ENCODE measurements at places on chromosomes 7 and 10. TPM values are rescaled to one million over a fixed set of nuclear protein-coding genes. Genes with fewer than 3 reads are reported as not detected.

Gene SUN3
- not detected for polyA plus RNA-seq

DNA sequence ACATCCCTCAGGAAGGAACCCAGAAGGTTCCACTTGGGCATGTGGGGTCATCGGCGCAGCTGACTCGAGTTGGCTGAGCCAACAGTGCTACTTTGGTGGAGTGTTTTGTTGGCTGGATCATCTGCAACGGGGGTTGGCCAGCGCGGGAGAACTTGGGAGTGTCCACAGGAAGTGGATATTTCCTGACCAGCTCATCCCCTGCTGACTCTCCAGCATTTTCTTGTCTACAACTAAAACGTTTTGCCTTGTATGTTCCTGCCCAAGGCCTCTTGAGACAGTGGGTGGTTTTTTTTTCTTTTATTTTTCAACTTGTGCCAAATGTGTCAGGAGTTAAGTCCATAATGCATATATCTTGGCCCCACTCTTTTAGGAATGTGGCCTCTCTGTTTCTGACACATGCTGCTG lies 208.6 kb downstream of the ZNF365 start:
- no peaks in the 10 kb centered on the region for H3K27me3 ChIP-seq
- H3K36me3 ChIP-seq, result no peaks in the 10 kb centered on the region
- H3K4me1 ChIP-seq, result no peaks in the 10 kb centered on the region

DNA sequence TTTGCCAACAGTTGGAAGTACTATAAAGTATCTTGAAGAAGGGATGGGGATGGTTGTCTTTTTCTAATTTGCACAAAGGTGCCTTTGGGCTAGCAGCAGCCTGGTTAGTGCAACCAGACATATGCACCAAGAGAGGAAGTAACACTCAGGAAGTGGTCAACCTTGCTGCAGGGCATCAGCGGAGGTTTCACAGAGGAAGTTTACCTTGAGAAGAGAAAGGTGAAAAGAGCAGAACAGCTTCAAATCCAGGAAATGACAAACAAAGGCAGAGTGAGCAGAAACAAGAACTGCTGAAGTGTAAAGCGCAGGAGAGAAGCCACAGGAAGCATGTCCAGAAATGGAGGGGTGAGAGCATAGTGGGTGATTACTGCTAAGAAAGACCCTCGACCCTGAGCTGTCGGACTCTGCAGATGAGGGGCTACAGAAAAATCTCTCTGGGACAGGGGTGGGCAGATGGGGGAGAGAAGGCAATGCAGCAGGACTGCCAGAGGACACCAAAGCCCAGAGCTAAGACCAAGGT lies 66.9 kb downstream of the STK17A start:
- H3K4me3 ChIP-seq, result no peak overlapping the region
- no peak for DNase-seq
- no peak overlapping the region for H3K27ac ChIP-seq
- no peaks in the 10 kb centered on the region for H3K36me3 ChIP-seq
- H3K4me1 ChIP-seq, result peaks cover 51% of the 10 kb centered on the region

DNA sequence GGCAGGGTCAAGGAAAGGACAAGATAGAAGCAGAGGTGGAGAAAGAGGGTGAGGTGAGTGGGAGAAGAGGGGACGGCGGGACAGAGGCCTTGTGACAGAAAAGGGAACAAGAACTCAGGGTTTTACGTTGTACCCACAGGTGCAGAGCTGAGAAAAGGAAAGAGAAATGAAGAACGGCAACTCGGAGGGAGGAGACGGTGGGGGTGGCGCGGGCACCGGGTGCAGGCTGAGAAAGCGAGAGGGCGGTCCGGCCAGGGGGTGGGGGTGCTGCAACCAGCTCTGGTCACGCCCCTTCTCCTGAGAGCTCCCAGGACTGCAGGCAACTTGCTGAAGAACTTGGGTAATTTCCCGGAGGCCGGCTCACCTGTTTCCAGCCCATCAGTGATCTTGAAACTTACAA lies 65.3 kb downstream of the CARD11 start:
- no peak overlapping the region for H3K27ac ChIP-seq
- no peaks in the 10 kb centered on the region for H3K4me1 ChIP-seq
- H3K27me3 ChIP-seq, result no peaks in the 10 kb centered on the region

GRCh38 chr7:107690611-107691010 lies 30.0 kb downstream of the SLC26A4 start:
- H3K27ac ChIP-seq, result no peak overlapping the region
- H3K27me3 ChIP-seq, result no peaks in the 10 kb centered on the region
- H3K36me3 ChIP-seq, result no peaks in the 10 kb centered on the region
- DNase-seq, result no peak

Gene CCDC3
- polyA plus RNA-seq, result 4.7 TPM

GRCh38 chr7:129689995-129690581 lies 78.6 kb downstream of the NRF1 start:
- H3K27me3 ChIP-seq, result no peaks in the 10 kb centered on the region
- peaks cover 7% of the 10 kb centered on the region for H3K36me3 ChIP-seq
- no peak overlapping the region for H3K4me3 ChIP-seq

- H3K36me3 ChIP-seq, result no peaks in the 10 kb centered on the region
- no peaks in the 10 kb centered on the region for H3K27me3 ChIP-seq
- H3K27ac ChIP-seq, result no peak overlapping the region
- no peak overlapping the region for H3K4me3 ChIP-seq
- DNase-seq, result no peak
- no peaks in the 10 kb centered on the region for H3K4me1 ChIP-seq
Observed at GRCh38 chr10:29253690-29254029, 35.2 kb upstream of the LYZL1 start.

Measured in pancreas (tissue), 10 donors.